ENCODE measurements at places on chromosomes 16 and 17.

DNA sequence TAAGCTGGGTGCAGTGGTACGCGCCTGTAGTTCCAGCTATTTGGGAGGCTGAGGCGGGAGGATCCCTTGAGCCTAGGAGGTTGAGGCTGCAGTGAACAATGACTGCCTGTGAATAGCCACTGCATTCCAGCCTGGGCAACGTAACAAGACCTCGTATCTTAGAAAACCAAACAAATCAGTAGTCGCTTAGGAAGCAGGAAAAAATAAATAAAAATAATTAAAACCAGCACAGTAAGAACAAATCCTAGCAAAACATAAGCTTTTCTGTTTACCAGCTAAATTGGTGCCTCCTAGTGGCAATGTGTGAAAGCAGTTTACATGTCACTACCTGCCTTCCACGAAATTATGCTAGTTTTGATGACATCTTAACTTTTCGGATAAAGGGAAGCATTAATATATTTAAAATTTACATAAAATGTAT lies 1.3 kb downstream of the ARMC5 start:
- H3K36me3 ChIP-seq: peaks cover 30% of the 10 kb centered on the region
- DNase-seq: peak; percentile 32
- peak overlapping the region; percentile 91 for H3K4me3 ChIP-seq
- peaks cover 31% of the 10 kb centered on the region for H3K4me1 ChIP-seq

DNA sequence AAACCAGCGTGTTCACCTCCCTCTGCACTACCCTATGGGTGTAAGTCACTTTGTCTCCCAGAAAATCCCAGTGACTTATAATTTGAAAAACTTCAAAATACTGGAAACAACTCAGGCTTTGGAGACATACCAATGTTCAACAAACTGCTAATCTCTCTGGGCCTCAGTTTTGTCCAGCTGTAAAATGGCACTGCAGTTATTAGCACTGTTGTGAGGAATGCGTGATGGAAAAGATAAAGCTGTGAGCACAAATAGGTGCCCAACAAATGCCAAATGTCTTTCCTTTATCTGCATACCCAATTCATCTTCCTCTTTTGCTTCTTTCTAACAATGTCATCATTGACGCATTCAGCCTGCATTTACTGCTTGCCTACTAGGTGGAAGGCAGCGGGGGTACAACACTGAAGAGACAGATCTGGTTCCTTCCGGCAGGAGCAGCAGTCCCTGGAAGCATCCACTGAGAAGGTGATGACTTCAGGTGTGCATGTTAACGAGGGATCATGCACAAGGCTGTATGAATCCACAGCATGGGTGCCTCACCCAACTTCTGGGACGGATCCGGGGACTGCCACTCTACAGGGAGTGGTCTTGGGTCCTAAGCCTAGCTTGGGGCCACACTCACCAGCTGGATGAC lies 63.4 kb downstream of the CYTH1 start:
- no peak overlapping the region for H3K4me3 ChIP-seq
- H3K36me3 ChIP-seq: peaks cover 5% of the 10 kb centered on the region
- no peak for DNase-seq
- H3K27me3 ChIP-seq: no peaks in the 10 kb centered on the region
- H3K27ac ChIP-seq: peak overlapping the region; percentile 89
- H3K4me1 ChIP-seq: peaks cover 90% of the 10 kb centered on the region

DNA sequence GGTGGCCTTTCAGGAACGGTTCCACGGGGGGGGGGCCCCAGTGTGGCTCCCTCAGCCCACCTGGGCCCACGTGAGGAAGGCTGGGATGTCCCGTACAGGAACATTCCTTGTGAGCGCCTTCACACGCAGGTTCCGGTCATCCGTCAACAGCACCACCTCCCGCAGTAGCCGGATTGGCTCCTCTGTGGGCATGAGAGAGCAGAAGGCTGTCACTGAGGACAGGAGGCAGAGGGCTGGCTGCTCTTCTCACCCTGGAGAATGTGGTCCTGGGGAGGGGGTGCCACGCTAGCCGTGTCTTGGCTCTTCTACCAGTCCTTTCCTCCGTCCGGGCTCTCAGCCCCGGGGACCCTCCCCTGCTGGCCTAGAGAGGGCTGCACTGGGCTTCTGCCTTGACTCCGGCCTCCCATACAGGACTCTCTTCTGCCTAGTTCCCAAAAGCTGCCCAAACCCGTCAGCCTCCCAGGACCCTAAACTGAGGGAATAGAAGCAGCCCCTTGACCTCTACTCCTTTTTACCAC lies 6.6 kb downstream of the HIC1 start:
- no peak overlapping the region for H3K27ac ChIP-seq
- no peak for DNase-seq
- peaks cover 64% of the 10 kb centered on the region for H3K36me3 ChIP-seq
- peaks cover 13% of the 10 kb centered on the region for H3K4me1 ChIP-seq
- no peak overlapping the region for H3K4me3 ChIP-seq

DNA sequence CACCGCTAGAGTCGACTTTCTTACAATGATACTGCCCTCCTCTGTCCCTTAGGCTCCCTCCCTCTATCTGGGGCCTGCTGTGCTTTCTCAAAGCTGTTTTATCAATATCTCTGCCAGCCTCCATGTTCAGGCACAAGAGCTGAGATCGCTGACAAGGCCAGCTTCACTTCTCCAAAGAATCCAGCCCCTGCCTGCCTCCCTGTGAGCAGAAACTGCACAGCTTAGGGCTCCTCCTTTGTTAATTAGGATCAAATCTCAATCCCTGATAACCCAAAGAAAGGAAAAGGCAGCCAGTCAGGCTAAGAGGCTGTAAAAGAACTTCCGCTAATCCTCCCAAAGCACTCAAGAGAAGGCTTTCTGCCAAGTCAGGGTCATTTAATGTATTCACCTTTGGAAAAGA lies 616.0 kb upstream of the CDH11 start:
- no peaks in the 10 kb centered on the region for H3K36me3 ChIP-seq
- no peaks in the 10 kb centered on the region for H3K4me1 ChIP-seq
- no peaks in the 10 kb centered on the region for H3K27me3 ChIP-seq
- no peak overlapping the region for H3K27ac ChIP-seq
- no peak for DNase-seq

GRCh38 chr16:60485872-60486489 lies 1550.3 kb downstream of the CDH8 start:
- H3K27me3 ChIP-seq: no peaks in the 10 kb centered on the region
- no peaks in the 10 kb centered on the region for H3K4me1 ChIP-seq
- H3K4me3 ChIP-seq: no peak overlapping the region

DNA sequence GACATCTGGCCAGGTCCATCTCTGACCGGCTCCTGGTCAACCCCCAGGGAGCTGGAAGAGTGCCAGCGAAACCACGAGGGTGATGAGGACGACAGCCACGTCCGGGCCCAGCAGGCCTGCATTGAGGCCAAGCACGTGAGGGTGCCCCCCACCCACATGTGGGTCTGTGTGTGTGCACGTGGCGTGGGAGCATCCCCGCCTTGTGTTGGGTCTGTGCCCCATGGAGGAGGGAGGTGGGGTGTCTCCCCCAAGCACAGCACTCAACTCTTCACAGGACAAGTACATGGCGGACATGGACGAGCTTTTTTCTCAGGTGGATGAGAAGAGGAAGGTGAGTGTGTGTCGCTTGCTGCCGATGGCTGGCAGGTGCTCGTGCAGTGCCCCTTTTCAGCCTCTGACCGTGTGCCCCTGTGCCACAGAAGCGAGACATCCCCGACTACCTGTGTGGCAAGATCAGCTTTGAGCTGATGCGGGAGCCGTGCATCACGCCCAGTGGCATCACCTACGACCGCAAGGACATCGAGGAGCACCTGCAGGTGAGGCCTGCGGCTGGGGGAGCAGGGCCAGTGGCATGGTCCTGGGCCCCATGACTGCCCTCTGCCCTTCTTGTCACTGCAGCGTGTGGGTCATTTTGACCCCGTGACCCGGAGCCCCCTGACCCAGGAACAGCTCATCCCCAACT lies 1.7 kb downstream of the STUB1 start:
- peaks cover 47% of the 10 kb centered on the region for H3K4me1 ChIP-seq
- H3K4me3 ChIP-seq: peak overlapping the region; percentile 83
- H3K27ac ChIP-seq: peak overlapping the region; percentile 38
- no peak for DNase-seq

GRCh38 chr16:78256686-78257375 lies 157.4 kb downstream of the WWOX start:
- no peak for DNase-seq
- no peaks in the 10 kb centered on the region for H3K36me3 ChIP-seq
- no peak overlapping the region for H3K27ac ChIP-seq
- no peak overlapping the region for H3K4me3 ChIP-seq
- no peaks in the 10 kb centered on the region for H3K27me3 ChIP-seq

- no peaks in the 10 kb centered on the region for H3K4me1 ChIP-seq
- H3K4me3 ChIP-seq: no peak overlapping the region
- DNase-seq: no peak
- no peaks in the 10 kb centered on the region for H3K27me3 ChIP-seq
- H3K27ac ChIP-seq: no peak overlapping the region
These were observed 52.8 kb downstream of the NDEL1 start for GRCh38 chr17:8488491-8488890.

GRCh38 chr17:34378664-34379101 lies 15.7 kb upstream of the CCL1 start:
- peaks cover 49% of the 10 kb centered on the region for H3K4me1 ChIP-seq
- H3K27ac ChIP-seq: no peak overlapping the region
- no peak overlapping the region for H3K4me3 ChIP-seq
- no peaks in the 10 kb centered on the region for H3K36me3 ChIP-seq

DNA sequence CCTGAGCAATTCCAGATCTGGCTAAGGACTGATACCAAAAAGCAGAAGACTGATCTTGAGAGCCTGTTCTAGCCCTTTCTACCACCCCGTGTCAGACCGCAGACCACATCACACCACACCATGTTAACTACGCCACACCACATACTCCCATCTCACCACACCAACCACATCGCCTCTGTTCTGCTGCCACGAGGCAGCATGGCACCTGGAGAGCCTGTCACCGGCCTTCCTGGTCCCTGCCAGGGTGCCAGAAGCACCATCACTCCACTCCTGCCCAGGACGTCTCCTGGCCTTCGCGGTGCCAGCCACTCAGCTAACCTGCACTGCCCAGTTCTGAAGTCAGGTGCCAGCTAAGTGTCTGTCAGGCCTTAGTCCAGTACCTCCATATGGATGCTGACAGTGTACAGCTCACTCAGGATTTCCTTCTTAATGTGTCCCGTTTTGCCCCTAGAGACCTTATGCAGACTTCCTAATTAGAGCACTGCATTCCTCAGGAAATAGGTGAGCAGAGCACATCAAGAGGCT lies 37.2 kb upstream of the BCAR1 start:
- H3K36me3 ChIP-seq: peaks cover 37% of the 10 kb centered on the region
- DNase-seq: peak; percentile 89
- H3K27ac ChIP-seq: peak overlapping the region; percentile 52
- H3K4me3 ChIP-seq: peak overlapping the region; percentile 45

GRCh38 chr17:49572226-49572625 lies 3.4 kb upstream of the NXPH3 start:
- H3K27me3 ChIP-seq: peaks cover 40% of the 10 kb centered on the region
- no peak overlapping the region for H3K27ac ChIP-seq
- H3K4me1 ChIP-seq: peaks cover 24% of the 10 kb centered on the region
- H3K4me3 ChIP-seq: no peak overlapping the region
- no peak for DNase-seq

DNA sequence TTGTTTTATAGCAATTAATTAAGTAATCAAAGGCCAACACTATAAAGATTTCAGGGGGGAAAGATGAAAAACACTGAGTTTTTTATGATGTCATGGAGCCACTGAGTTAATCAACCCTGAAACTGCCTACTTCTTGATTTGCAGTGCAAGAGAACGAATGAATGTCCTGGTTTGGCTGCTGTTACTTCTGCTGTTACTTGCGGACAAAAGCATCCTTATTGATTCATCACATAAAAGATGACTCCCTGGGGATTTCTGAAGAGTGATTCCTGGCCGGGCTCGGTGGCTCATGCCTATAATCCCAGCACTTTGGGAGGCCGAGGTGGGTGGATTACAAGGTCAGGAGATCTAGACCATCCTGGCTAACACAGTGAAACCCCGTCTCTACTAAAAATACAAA lies 10.9 kb upstream of the SPNS3 start:
- no peaks in the 10 kb centered on the region for H3K27me3 ChIP-seq
- no peak for DNase-seq
- no peak overlapping the region for H3K4me3 ChIP-seq

- no peak for DNase-seq
- no peak overlapping the region for H3K4me3 ChIP-seq
- peaks cover under 1% of the 10 kb centered on the region for H3K36me3 ChIP-seq
- H3K4me1 ChIP-seq: peaks cover 6% of the 10 kb centered on the region
- H3K27ac ChIP-seq: no peak overlapping the region
These were observed 5.3 kb upstream of the NUDT16L1 start for GRCh38 chr16:4687946-4688673.

- H3K27ac ChIP-seq: no peak overlapping the region
- no peaks in the 10 kb centered on the region for H3K36me3 ChIP-seq
- no peak for DNase-seq
- peaks cover 5% of the 10 kb centered on the region for H3K27me3 ChIP-seq
- H3K4me1 ChIP-seq: no peaks in the 10 kb centered on the region
These were observed 93.7 kb downstream of the CHD9NB start for GRCh38 chr16:52958951-52959350.

GRCh38 chr17:12691173-12691572 lies 25.5 kb downstream of the MYOCD start:
- H3K36me3 ChIP-seq: no peaks in the 10 kb centered on the region
- no peaks in the 10 kb centered on the region for H3K27me3 ChIP-seq
- no peaks in the 10 kb centered on the region for H3K4me1 ChIP-seq
- no peak for DNase-seq
- no peak overlapping the region for H3K4me3 ChIP-seq

- no peak overlapping the region for H3K27ac ChIP-seq
- DNase-seq: no peak
- no peak overlapping the region for H3K4me3 ChIP-seq
- no peaks in the 10 kb centered on the region for H3K36me3 ChIP-seq
These were observed 1.9 kb downstream of the TBX2 start for GRCh38 chr17:61401389-61402072.

GRCh38 chr17:77385750-77386501 lies 245.2 kb downstream of the SEC14L1 start:
- H3K27me3 ChIP-seq: no peaks in the 10 kb centered on the region
- H3K4me1 ChIP-seq: peaks cover 83% of the 10 kb centered on the region
- peak; percentile 42 for DNase-seq

GRCh38 chr17:10585529-10585928 lies 36.1 kb upstream of the MYH2 start:
- no peak for DNase-seq
- H3K4me3 ChIP-seq: no peak overlapping the region

DNA sequence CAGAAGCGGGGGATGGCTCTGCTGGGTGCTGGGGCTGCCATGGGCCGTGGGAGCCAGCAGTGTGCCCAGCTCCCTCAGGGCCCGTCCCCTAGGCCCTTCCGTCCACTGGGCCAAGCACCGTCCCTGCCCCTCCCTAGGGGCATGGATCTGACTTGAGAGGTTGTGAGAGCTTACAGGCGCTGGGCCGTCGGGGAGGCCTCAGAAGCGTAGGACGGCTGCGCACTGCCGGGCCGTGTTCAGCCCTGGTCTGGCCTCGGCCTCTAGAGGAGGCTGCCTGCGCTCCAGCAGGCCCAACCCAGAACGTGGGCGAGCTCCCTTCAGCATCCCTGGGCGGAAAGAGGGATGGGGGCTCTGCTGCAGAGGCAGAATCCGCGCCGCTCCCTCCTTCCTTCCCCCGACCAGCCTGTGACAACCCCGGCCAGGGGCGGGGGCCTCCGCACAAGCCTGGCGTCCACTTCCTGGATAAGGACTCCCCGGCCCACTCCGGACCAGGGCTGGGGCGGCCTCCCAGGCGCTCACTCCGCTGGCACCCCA lies 685 bp upstream of the MPG start:
- peak; percentile 59 for DNase-seq
- H3K4me3 ChIP-seq: peak overlapping the region; percentile 82
- H3K4me1 ChIP-seq: peaks cover 31% of the 10 kb centered on the region
- H3K27me3 ChIP-seq: peaks cover 18% of the 10 kb centered on the region
- H3K36me3 ChIP-seq: peaks cover 10% of the 10 kb centered on the region
- peak overlapping the region; percentile 73 for H3K27ac ChIP-seq

Data from activated CD8-positive, alpha-beta T cell treated with anti-CD3 and anti-CD28 coated beads for 36 hours (primary cell).